NCI-H2227 treated with DMSO at 0.1 percent for 48 hours (cell line): ENCODE measurements at places on chromosomes 4 and X.

DNA sequence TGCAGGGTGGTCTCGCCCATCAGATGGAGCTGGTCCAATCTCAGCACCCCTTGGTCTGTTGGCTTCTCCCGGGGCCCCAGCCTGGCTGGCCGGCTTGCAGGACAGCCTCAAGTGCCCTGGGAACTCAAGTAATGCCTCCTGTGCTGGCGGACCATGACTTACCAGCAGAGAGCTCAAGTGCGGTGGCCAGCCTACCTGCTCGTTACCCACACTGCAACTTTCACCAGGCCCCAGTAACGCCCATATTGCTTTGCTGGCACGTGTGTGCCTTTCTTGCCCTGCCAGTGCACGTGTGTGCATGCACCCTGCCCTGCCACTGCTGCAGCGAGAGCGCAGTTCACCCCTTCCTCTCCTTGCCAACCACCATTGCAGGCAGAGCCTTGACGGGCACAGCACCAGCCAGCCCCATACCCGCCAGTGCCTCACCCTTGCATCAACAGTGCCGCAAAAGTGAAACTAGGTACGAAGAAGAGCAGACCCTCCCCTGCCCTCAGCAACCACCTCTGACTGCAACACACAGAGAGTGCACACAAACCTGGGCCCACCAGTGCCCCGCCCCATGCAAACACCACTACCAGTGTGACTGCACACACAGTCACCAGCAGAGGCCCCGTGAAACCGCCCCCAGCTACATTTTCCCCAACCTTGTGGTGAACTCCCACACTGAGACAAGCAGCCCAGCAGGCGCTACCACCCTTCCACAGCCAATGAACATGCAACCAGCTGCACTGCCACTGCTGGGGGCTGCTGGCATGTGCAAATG, 88.9 kb upstream of the POU3F4 start:
- no peak for DNase-seq

GRCh38 chrX:41468647-41469323, 21.6 kb downstream of the NYX start:
- DNase-seq = peak; percentile 18

DNA sequence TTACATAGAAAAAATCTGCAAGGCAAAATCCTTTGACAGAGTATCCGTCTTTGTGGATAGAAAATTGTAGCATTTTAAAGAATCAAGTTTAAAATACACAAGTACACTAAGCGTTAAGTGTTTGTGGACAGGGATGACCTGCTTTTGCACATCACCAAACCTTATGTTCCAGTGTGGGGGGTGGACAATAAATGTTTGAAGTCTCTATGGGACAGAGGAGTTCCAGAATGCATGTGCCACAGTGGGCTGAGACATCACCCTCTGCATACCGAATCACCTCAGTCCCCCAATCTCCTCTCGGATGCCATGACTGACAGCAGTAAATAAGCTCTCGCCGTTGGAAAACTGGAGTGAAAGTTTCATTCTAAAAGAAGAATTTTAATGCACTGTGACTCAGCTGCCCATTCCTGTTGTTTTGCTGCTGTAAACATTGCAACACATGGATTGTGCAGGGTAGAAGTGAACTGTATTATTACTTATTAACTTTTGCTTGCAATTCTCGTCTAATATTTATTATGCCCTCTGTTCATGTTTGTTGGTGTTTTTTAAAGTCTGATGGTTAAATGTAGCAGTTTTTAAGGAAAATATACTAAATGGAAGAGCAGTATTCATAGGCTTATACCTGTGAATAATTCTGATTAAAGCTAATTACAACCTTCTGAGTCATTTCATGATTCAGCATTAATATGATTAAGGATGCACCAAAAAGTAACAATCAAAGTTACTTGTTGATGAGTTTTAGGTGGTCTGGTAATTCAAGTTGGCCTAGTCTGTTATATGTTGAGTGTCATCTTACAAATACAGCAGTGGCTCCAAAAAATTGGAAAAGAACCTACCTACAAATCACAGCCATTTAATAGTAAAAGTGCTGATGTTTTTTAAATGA, 24.0 kb downstream of the CDKN2AIP start:
- no peak for DNase-seq

GRCh38 chr4:152689615-152690501, 10.1 kb upstream of the TMEM154 start:
- no peak for DNase-seq

GRCh38 chr4:130141651-130142050, 1045.7 kb downstream of the C4orf33 start:
- no peak for DNase-seq

GRCh38 chr4:119105605-119106004, 30.0 kb upstream of the MYOZ2 start:
- no peak for DNase-seq

GRCh38 chrX:9943420-9943819, 23.7 kb upstream of the CLDN34 start:
- DNase-seq = no peak

- no peak for DNase-seq
These were observed 1313.2 kb downstream of the ADGRL3 start for GRCh38 chr4:62513306-62513705.

- DNase-seq = no peak
These were observed 324.7 kb downstream of the C4orf33 start for GRCh38 chr4:129420637-129421036.

GRCh38 chr4:25861280-25861950, 1.4 kb downstream of the SEL1L3 start:
- no peak for DNase-seq

GRCh38 chrX:111447298-111447697, 35.3 kb upstream of the DCX start:
- DNase-seq = peak; percentile 69

DNA sequence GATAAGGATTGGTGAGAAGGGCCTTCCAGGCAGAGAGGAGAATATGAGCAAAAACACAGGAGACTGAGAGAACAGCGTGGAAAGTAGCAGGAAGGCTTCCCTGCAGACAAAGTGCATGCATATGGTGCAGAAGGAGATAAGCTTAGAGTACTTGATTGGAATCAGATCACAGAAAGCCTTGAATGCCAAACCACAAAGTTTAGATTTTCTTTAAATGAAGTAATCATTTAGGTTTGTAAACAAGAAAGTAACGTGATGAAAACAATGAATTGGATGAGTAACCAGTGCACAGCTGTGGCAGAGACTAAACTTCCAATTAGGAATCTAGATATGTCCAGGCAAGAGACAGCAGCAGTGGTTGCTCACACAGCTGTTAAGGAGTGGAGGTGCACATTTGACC, 83.8 kb upstream of the C1QTNF7 start:
- no peak for DNase-seq

DNA sequence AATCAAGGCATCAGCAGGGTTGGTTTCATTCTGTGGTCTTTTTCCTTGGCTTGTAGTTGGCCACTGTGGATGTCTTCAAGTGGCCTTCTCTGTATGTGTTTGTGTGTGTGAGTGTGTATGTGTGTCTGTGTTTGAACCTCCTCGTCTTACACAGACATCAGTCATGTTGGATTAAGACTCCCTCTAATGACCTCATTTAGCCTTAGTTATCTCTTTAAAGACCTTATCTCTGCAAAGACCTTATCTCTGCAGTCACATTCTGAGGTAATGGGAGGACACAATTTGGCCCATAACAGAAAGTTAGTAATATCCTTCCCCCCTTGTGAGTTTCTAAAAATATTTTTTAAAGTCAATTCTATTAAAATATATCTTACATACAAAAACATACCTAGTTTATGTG, 126.7 kb downstream of the EMCN start:
- DNase-seq = no peak

- DNase-seq = no peak
These were observed 91.4 kb downstream of the BCOR start for GRCh38 chrX:40006106-40007017.

GRCh38 chrX:103101299-103102042, 8.5 kb upstream of the NXF3 start:
- DNase-seq = peak; percentile 23

GRCh38 chr4:36349938-36350549, 68.6 kb downstream of the DTHD1 start:
- no peak for DNase-seq

DNA sequence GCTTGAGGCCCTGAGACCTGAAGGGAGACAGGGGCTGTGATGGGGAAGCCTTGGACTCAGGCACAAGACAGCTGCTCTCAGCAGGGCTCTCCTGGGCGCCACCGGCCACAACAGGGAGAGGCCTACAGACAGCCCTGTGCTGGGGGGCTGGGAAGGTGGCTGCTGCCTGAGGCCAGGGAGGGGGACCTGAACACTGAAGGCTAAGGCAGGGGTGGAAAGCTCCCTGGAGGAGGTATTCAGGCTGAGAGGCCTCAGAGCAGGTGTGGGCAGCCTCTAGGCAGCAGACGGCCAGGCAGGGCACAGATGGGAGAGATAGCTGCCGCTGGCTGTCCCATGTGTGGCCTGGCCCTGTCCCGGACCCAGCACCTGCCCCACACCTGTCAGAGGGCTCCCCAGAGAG, 33.0 kb downstream of the TACC3 start:
- no peak for DNase-seq

- DNase-seq = no peak
These were observed 72.4 kb downstream of the GPC3 start for GRCh38 chrX:133913009-133913408.

- DNase-seq = no peak
These were observed 44.8 kb downstream of the GRIA2 start for GRCh38 chr4:157265281-157265680.

DNA sequence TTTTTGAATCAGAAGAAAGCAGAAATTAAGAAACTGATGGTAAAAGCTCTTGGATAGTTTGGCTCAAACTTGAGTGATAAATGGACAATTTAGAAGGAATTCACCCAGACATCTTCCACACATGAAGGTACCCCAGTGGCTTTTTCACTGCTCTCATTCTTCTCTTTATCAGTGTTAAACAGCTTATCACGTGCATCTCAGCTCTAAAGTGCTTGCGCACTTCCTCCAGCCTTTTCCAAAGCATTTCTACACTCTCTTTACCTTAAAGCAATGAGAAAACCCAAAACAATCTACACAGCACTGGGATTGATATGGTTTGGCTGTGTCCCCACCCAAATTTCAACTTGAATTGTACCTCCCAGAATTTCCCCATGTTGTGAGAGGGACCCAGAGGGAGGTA, 509.1 kb upstream of the FAT1 start:
- DNase-seq = no peak

GRCh38 chrX:14697451-14697850, 168.1 kb downstream of the GLRA2 start:
- no peak for DNase-seq

DNA sequence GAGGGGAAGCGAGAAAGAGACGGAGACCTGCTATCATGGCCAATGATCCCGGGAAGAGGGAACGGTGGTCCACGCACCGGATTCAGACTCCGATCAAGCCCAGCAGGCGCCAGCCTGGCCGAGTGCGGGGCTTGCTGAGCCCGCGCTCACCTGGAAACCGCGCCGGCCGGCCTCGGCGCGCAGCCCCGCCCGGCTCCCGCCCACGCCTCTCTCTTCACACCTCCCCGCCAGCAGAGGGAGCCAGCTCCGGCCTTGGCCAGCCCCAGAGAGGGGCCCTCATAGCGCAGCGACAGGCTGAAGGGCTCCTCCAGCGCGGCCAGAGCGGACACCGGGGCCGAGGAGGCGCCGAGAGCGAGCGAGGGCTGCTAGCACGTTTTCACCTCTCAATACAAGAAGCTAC, 36.8 kb upstream of the SPANXN2 start:
- DNase-seq = no peak

- no peak for DNase-seq
These were observed 75.7 kb downstream of the HTRA3 start for GRCh38 chr4:8345053-8345945.

DNA sequence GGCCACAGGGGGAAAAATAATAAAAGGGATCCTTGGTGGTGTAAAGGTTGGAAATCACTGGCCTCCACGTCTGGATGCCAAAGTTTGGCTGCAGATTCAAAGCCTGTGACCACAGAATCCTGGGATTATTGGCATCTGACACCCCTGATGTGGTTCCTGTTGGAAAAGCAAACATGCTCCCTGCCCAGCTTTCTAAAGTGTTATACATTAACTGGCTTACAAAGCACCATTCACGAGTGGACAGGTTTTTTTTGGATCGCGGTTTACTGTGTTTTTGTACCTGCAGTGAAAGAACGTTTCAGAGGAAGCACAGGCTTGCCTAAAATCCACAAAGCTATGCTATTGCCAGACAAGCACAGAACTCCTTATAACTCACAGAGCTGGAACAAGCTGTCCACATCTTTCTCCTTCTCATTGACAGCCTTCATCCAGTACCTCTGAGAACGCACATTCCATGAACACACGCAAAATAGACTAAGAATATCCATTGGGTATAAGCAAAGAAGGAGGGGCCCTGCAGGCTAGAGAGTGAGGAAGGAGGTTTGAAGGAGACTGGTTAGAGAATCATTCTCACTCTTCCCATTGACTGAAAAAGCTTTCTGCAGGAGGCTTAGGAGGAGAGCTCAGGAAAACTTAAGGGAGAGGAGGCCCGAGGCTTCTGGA, 14.5 kb upstream of the CAPN6 start:
- no peak for DNase-seq

GRCh38 chr4:158859661-158860060, 90.8 kb downstream of the FNIP2 start:
- DNase-seq = no peak

- no peak for DNase-seq
These were observed 301.6 kb downstream of the ARHGAP24 start for GRCh38 chr4:85776579-85776978.

DNA sequence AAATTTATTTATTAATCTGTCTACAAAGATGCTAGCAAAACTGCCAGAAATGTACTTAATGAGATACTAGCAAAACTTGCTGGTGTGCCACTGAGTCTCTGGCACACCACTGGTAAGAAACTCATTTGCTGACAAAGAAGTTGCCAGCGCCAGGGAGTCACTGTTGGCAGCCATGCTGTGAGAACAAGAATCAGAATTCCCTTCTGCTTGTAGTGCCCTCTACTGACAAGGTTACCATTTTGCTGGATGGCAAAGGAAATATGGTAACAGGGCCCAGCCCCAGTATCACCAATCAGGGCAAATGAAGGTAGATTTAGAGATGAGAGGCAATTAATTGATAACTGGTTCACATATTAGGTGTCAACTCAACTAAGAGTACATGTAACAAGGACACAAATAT, 750.1 kb upstream of the ADGRL3 start:
- no peak for DNase-seq

DNA sequence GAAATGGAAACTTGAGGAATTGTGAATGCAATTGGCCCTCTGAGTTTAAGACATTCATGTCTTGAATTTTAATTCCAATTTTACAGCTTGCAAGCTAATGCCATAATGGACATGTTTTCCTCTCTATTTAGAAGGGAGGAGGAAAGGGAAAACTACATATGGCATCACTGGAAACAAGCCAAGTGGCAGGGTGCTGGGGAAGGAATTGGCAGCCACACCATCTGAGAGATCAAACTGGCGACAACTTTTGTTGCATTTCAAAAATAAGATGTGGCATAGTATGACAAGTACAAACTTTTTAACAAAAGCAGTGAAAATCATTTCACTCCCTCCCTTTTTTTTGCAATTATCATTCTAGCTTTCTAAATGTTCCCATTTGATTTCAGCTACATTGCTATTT, 615.6 kb downstream of the CENPC start:
- peak; percentile 40 for DNase-seq
